ENCODE measurements at places on chromosomes 7 and 10. TPM values are rescaled to one million over a fixed set of nuclear protein-coding genes. Genes with fewer than 3 reads are reported as not detected.

PAPOLB gene
- total RNA-seq: not detected

DPYSL4 gene
- total RNA-seq: 2.5 TPM

PHF14 gene
- total RNA-seq: 48.5 TPM

PGAM2 gene
- total RNA-seq: not detected

WDFY4 gene
- not detected for total RNA-seq

TBC1D12 gene
- total RNA-seq: 9.6 TPM

SPRN gene
- total RNA-seq: not detected

All from SK-MEL-5 (cell line).